ENCODE measurements at places on chromosomes 3 and 15. TPM values are rescaled to one million over a fixed set of nuclear protein-coding genes. Genes with fewer than 3 reads are reported as not detected.

- no peak overlapping the region for H3K27ac ChIP-seq
- DNase-seq = no peak
- H3K27me3 ChIP-seq = no peaks in the 10 kb centered on the region
- H3K4me3 ChIP-seq = no peak overlapping the region
- no peaks in the 10 kb centered on the region for H3K4me1 ChIP-seq
- H3K36me3 ChIP-seq = peaks cover 58% of the 10 kb centered on the region
Measured at GRCh38 chr3:32147509-32147908, 41.1 kb downstream of the GPD1L start.

The BSN gene
- 0.11 TPM for total RNA-seq

The ZIC1 gene
- not detected for total RNA-seq

DNA sequence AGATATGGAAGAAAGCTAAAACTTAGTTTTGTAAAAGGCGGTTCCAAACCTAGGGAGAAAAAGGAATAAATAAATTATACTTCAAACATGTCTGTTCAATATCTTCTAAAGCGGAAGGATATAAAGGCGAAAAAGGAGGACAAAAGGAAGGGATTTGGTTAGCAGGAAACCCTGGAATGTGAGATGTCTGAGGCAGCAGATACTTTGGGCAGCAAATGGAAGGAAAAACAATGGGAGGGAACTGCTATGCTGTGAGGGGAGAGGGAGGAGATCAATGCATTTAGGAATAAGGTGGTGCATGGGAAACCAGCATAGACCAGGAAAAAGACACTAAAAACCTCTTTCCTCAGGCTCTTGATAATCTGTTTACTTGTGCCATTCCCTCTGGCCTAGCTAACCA lies 120.8 kb downstream of the DNAH12 start:
- H3K36me3 ChIP-seq = no peaks in the 10 kb centered on the region
- H3K27ac ChIP-seq = no peak overlapping the region
- H3K27me3 ChIP-seq = peaks cover 3% of the 10 kb centered on the region
- no peaks in the 10 kb centered on the region for H3K4me1 ChIP-seq

DNA sequence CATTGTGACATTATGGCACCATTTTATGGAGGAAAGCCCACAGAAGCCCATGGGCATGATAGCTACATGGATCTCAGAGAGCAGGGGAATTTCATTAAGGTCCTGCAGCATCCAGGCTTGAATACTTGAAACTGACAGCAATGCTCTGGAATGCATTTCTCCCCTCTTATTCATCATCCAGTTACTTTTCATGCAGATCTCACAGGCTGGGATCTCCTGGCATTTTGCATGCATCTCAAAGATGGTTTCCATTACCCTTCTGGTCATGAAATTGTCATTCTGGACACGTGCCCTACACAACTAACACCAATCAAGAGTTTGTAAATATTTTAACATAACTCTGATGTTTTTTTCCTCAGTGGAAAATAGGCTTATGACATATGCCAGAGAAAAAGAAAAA lies 32.4 kb downstream of the VGLL3 start:
- no peaks in the 10 kb centered on the region for H3K4me1 ChIP-seq
- no peaks in the 10 kb centered on the region for H3K36me3 ChIP-seq
- H3K27me3 ChIP-seq = no peaks in the 10 kb centered on the region

GRCh38 chr3:54122324-54123002 lies at the start of gene CACNA2D3:
CACNA2D3 (plus strand) TSS chr3:54122552.
- no peak within 1 kb of the TSS for H3K27ac ChIP-seq
- no peak within 1 kb of the TSS for H3K4me3 ChIP-seq
- H3K27me3 ChIP-seq = peaks cover 59% of the 10 kb centered on the region
- no peaks in the 10 kb centered on the region for H3K4me1 ChIP-seq
- DNase-seq = no peak

DNA sequence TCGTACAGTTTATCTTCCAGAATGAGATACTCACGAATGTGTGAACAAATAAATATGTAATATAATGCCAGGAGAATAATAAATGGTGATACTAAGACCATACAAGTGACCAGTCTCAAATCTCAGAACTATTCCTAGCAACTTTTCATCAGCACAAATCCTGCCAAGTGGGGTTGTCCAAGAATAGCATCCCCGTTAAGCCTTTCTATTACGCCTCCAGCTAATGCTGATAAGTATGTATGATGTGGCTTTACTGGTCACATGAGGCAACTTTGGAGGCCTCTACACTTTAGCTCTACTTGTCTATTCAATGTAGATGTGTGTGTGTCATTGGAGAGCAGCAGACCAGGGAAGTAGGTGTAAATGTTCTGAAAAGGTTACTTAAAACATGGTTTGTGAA lies 129.5 kb downstream of the KCNMB2 start:
- no peak for DNase-seq
- no peaks in the 10 kb centered on the region for H3K36me3 ChIP-seq
- H3K4me1 ChIP-seq = no peaks in the 10 kb centered on the region
- H3K27me3 ChIP-seq = no peaks in the 10 kb centered on the region
- H3K27ac ChIP-seq = no peak overlapping the region

The CCDC54 gene
- not detected for total RNA-seq

The SPINT1 gene
- total RNA-seq = 1.0 TPM

DNA sequence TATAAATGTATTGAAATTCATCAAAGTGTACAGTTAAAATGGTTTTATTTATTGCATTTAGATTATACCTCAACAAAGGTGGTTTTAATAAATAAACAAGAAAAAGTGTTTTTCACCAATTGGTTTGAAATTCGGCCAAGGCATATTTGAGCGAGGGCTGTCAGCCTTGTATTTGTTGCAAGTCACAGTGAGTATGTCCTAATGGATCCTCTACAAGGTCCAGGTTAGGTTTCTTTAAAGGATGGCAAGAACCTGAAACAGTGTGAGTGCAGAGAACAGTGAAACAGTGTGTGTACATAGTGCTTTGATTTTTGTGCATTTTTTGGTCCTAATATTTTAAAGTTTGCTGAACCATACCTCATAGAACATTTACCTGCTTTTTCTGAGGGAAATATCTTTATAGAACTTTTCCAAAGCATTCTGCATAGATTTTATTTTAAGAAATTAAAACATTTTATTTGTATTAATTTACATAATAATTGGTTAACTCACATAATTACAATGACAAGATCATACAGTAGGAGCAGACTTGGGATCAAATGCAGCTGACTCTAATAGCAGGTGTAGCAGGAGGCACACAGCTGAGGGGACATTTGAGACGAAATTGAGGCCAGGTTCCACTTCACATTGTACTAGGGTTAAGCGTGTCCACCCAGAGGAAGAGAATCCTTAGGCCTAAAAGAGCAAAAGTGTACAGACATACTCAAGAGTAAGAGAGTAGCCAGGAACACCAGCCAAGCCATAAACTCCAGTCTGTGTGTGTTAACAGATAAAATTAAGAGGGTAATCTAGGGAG lies 428.8 kb upstream of the TPRG1 start:
- H3K4me1 ChIP-seq = no peaks in the 10 kb centered on the region
- no peaks in the 10 kb centered on the region for H3K36me3 ChIP-seq
- no peak overlapping the region for H3K4me3 ChIP-seq

The MESP1 gene
- not detected for total RNA-seq

DNA sequence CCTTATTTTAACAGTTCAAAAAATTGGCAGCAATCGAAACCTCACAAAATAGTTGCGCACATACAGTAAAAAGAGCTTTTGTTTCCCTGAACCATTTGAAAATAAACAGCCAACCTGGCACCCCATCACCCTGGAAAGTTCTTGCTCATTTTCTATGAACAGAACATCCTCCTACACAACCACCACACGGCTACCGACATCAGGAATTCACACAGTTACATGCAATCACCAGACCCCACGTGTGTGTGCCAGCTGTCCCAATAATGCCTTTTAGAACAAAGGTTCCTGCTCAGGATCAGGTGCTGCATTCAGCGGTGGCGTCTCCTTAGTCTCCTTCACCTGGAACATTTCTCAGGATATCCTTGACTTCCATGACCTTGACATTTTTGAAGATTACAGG lies 186.5 kb downstream of the KLF13 start:
- H3K36me3 ChIP-seq = no peaks in the 10 kb centered on the region
- H3K4me1 ChIP-seq = peaks cover 8% of the 10 kb centered on the region
- H3K27ac ChIP-seq = no peak overlapping the region
- H3K4me3 ChIP-seq = no peak overlapping the region
- DNase-seq = no peak

DNA sequence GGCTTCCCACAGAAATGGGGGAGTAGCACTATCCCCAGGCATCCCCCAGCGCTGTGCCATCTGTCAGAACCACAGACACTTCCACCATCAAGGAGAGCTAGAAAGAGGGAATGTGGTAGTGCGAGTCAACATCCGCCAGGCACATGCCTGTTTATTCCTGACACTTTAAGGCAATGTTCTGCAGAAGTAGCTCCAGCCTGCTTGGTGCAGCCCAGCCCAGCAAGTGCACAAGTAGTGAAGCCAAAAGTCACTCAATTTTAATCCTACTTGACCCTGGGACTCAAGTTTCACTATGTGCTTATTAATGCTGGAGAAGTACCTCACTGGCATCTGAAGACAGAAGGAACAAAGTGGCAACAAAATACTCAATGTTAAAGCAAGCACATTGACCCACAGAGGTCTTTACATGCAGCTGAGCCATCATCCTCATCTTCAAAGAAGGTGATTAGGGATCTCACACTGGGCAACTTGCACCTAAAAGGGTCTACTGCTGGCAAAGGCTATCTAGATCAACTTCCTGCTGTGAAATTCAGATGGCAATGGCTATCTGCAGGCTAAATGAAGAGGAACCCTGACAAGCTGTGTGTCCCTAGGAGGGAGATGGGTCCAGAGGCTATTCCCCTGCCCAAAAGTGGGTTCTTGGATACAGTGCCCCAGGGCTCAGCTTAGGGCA lies 61.4 kb upstream of the CLDN18 start:
- no peak for DNase-seq
- no peaks in the 10 kb centered on the region for H3K27me3 ChIP-seq
- H3K36me3 ChIP-seq = no peaks in the 10 kb centered on the region
- no peak overlapping the region for H3K27ac ChIP-seq

All from CD4-positive, alpha-beta T cell (primary cell).